ENCODE measurements at places on chromosomes 3 and 15.
A peak's percentile ranks its signal among the peaks of the same experiment; 100 is the strongest.

DNA sequence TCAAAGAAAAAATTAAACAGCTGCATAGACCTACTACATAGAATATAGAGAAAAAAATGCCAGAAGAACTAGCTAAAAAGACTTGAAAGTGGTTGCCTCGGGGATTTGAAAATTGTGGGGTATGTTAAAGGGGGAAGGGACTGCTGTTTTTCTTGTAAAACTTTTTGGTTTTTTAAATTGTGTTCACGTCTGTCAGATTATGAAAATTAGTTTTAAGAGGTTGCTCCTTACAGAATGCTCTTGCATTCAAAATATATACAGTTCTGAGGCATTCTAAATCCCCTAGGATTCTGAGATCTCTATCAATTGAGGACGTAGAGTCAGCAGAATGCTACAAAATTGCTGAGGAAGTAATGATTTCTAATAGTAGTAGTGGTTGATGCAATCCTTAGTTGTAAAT, 28.6 kb downstream of the PIAS1 start:
- no peak for DNase-seq

DNA sequence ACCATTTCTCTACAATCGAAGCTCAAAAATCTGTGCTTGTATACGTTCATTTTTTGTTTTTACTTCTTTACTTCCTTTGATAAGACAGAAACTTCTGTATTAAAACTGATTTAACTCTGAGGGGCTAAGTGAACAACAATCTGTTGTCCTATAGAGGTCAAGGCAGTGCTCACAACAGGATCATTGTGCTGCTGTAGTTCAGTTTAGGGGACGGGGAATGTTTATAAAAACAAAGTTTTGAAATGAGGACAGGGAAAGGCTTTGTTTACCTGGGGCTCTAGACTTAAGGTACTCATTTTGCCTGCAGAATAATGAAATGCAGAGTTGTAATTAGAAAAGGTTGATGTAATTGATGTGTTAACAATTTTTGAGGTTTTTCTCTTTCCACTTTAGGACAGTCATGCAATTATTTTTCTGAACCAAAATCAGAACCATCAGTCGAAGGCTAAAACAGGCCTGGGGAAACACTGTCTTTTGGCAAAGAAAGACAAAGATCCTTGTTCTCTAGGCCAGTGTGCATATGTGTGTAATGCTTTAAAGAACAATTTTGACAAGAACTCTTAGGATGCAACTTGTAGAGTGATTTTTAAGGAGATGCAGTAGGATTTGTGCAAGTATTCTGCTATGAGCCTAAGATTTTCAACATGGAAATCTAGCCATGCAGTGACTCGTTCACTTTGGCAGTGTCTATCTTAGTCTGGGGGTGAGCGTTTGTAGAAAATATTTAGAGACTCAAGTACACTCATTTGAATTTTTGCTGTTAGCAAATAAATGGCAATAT, 165.2 kb downstream of the PGPEP1L start:
- DNase-seq = no peak

- no peak for DNase-seq
Observed at GRCh38 chr3:176807938-176808337, 389.3 kb downstream of the TBL1XR1 start.

- DNase-seq = no peak
Observed at GRCh38 chr15:37873336-37873735, 61.1 kb upstream of the TMCO5A start.

DNA sequence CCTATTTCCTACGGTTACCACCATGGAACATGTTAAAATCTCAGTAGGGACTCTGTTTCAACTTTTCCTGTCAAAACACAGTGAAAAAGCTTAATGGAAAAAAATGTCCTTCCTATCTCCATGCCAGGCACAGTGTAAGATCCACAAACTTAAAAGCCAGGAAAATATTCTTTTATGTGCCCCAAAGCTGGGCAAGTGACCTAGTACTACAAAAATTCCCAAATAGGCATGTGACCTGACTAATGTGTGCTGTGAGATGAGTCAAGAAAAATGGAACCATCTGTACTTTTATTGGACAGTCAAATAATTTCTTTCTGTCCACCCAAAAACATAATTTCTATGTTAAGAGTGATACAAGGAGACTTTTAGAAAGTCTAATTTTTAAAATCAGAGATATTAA, 406.0 kb downstream of the ZBTB20 start:
- no peak for DNase-seq

DNA sequence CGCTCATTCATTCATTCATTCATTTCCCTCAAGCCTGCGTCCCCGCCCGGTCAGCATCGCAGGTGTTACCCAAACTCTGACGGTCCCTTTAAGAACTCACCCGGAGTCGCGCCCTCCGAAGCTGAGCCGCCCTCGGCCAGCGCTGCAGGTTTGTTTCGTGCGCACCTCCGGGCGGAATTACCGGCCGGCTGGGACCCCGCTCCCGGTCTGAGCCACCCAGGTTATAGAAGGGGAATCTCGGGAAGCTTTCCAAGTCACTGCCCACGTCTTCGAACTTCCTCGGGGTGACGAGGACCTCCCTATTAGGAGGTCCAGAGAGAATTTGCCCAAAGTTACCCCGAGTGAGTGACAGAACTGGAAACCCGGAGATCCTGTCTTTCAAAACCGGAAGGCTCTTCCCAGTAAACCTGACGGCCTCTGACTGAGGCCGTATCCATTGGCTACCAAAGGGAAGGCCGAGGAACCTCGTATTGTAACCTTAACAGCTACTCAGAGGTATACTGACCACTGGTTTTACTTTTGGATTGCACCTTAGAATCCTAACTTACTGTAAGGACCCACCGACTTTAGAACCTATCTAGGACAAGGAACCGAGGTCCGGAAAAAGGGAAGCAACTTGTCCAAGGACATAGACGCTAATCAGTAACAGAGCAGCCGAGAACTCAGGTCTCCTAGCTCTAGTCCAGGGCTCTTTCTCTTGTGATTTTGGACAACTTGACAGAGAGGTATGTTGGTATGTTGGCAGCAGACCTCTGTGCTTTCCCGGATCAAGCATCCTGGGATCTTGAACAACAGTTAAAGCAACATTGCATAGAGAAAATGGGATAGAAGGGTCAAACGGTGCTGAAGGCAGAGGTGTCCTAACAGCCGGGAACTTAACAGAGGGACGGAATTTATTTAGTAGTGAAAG, 788 bp upstream of the DLG1 start:
- peak; percentile 73 for DNase-seq

Measured in NCI-H345 (cell line).